CD4-positive, alpha-beta memory T cell (primary cell): ENCODE measurements at places on chromosomes 7 and 10. TPM values are rescaled to one million over a fixed set of nuclear protein-coding genes. Genes with fewer than 3 reads are reported as not detected.

DNA sequence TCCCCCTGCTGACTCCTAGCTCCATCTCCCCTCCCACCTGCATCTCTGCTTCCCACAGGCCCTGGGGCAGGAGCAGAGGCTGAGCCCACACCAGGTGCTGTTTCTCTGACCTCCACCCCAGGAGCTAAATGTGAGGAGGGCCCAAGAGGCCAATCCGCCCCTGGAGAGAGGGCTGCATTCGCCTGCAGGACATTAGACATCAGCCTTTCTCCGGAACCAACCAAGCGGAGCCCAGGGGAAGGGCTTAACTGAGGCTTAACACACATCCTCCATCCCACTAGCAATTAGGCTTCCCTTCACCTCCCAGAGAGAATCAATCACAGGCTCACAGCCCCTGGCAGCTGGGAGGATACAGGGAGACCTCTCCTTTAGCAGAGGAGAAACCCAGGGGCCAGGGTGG lies 50.5 kb downstream of the SH3PXD2A start:
- DNase-seq = no peak

DNA sequence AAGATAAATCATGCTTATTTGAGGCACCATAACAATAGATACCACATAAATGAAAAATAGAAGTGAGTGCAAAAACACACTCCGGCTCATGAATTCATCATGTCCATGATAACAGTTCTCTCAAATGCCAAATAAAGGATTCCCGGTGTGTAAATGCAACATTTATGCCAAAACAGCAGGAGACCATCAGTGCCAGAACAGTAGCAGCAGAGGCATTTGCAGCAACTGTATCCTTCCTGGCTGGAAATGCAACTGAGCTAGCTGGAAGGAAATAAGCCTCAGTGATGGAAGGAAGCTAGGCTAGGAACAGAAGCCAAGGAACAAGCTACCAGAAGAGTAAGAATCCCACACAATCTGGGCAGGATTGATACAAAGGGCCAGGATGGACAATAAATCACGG lies 79.9 kb upstream of the THSD7A start:
- no peak for DNase-seq

GRCh38 chr7:67661-68395 lies 124.5 kb upstream of the FAM20C start:
- DNase-seq = no peak

- DNase-seq = peak; percentile 29
Observed at GRCh38 chr10:61899069-61899531, 2.4 kb upstream of the ARID5B start.

ZNF438 gene
- 4.1 TPM for total RNA-seq

MALSU1 gene
- total RNA-seq = 46.5 TPM

SLC39A12 gene
- total RNA-seq = not detected
